ENCODE measurements at places on chromosomes 12 and 14. TPM values are rescaled to one million over a fixed set of nuclear protein-coding genes. Genes with fewer than 3 reads are reported as not detected.

GRCh38 chr14:73465823-73466532, 7.6 kb upstream of the NUMB start:
- no peak for DNase-seq

The POTEG gene
- total RNA-seq, result not detected

The AMDHD1 gene
- 0.78 TPM for total RNA-seq

DNA sequence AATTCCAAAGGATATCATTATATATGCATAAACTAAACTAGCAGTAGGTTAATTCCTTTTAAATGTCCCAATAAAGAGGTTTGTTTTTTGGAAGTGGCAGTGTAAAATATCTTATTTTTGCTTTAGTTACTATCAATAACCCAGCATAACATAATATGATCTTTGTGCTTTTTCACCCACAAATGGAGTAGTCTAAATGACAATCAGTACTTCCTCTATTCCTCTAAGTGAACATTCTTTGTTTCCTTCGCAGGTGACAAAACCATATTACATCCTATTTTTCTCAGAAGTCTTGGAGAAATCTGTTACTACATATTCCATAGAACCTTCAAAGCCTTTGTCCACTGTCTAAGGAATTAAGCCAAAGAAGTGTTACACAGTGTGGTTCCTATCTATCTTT, 62.5 kb downstream of the MED13L start:
- no peak for DNase-seq

GRCh38 chr12:88553941-88554658, 26.2 kb downstream of the KITLG start:
- no peak for DNase-seq

- peak; percentile 88 for DNase-seq
Measured at GRCh38 chr14:105477660-105478397, 3.2 kb downstream of the CRIP2 start.

- DNase-seq, result no peak
Measured at GRCh38 chr14:32404784-32405573, 75.9 kb downstream of the AKAP6 start.

DNA sequence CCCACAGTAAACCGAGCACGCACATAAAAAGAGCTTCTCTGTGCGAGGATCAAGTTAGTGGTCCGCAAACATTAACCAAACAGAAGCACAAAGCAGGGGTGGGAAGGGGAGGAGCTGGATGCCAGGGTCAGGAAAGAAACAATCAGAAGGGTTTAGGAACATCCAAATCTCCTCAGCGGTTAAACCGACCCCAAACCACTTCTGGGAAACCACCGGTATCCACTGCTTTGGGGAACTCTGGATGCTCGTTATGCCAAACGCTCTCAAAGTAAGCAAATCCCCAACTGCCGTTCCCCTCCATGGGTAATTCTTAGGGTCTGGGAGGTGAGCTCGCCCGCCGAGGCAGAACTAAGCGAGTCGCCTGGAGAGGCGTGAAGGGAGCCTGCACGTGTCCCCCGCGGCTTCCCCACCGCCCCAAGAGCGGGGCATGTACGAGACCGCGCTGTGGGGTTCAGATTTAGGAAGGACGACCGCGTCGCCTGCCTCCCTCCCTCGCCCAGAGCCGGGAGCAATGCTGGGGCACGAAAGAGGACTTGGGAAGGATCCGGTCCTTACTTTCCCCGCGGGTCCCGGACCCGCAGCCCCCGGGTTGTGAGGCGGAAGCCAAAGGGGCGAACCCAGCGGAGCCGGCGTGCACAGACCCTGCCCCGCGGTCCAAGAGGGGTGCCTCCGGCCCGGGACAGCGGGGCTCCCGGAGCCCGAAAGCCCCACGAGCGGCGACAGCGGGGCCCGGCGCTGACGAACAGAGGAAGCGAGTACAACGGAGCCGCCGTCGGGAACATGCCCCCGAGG, 711 bp downstream of the SBNO1 start:
- DNase-seq, result peak; percentile 34

- DNase-seq, result no peak
Measured at GRCh38 chr12:83121897-83122622, 435.4 kb downstream of the TMTC2 start.

The LRIG3 gene
- not detected for total RNA-seq

The CCDC177 gene
- total RNA-seq, result not detected

The LDHB gene
- 605 TPM for total RNA-seq

The PRH2 gene
- total RNA-seq, result not detected

- DNase-seq, result no peak
Measured at GRCh38 chr14:20427231-20428009, 8.5 kb downstream of the KLHL33 start.

The SLC39A5 gene
- total RNA-seq, result not detected

DNA sequence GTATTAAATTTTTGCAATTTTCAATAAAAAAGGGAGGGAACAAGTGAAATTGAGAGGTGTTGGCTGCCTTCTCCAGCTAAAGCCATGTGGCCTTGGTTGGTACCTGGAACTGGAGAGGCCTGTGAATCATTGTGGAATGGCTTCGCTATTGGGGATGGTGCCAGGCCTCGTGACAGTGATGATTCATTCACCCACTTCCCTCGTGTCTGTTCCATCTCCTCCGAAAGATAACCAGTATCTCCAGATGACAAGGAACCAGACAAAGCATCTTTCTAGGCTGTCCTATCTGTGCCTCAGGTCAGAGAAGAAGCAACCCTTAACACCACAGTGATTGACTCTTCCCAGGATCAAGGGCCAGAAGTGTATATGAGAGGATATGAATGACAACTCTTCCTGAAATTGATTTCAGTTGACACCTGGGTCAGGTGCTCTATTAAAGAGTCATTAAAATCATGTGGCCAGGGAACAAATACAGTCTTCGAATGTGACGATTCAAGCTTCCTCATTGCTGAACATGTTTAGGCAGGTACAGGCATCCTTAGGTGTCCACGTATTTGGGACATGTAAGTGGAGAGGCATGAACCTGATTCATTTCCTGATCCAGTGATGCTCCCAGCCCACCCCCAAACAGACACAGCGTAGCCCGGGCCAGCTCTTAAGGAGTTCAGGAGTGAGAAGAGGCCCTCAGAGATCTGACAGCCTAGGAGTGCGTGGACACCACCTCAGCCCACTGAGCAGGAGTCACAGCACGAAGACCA, at the start of gene RNASE7:
Gene RNASE7 (plus strand): TSS at position 687 of the 758 bp plus-strand sequence. CDS start 631 bp downstream, outside the sequence.
- DNase-seq, result no peak

GRCh38 chr12:132295101-132295526, 34.3 kb downstream of the GALNT9 start:
- no peak for DNase-seq

DNA sequence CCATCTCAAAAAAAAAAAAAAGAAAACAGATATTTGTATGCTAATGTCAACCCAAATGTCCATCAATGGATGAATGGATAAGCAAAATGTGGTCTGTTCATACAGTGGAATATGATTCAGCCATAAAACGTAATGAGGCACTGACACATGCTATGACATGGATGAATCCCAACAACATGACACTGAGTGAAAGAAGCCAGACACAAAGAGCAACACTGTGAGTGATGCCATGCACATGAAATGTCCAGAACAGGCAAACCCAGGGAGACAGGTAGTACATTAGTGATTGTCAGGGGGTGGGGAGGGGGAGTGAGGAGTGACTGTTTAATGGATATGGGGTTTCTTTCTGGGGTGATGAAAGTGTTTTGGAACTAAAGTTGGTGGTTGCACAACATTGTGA, 50.2 kb downstream of the ARL6IP4 start:
- no peak for DNase-seq

GRCh38 chr14:37437490-37437889, 157.6 kb downstream of the FOXA1 start:
- DNase-seq, result no peak

DNA sequence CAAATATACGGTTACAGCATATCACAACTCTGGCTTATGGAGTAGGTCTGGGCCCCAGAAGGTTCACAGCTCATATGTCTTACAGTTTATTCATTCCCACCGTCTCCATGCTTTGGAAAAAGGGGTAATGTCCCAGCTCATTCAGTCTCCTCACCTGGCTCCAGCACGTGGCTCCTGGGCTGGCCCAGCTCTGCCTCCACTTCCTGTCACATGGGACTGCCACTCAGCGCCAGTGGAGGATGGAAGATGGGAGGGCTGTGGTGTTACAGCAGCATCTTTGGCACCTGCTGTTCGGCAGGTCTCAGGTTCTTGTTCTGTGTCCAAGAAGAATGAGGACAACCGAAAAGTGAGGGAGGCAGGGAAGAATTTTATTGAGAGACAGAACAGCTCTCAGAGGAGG, 216.3 kb upstream of the ATXN7L3B start:
- DNase-seq, result no peak

All from CD4-positive, alpha-beta T cell (primary cell).